GM19239 (cell line): ENCODE measurements at places on chromosomes 1 and 21.

GRCh38 chr1:65404941-65405340 lies 15.5 kb upstream of the LEPR start:
- no peak for DNase-seq

DNA sequence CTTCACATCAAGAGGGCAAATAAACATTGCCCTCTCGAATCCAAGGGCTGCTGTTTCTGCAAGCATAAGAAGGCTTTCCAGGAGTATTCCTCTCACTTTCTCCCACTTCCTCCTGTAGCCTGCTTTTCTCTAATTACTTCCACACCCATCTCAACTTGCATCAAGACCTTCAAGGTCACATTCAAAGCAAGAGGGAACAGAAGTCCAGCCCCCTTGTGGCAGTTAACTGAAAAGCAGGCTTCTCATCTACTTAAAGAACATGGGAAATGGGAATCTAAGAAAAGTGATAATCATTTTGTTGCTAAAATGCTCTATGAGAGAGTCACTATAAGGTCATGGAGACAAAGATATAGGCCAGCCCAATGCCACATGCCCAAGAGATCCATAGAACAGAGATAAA lies 874.4 kb downstream of the KCNT2 start:
- DNase-seq, result no peak

GRCh38 chr21:45290948-45291612 lies 3.4 kb upstream of the POFUT2 start:
- no peak for DNase-seq

DNA sequence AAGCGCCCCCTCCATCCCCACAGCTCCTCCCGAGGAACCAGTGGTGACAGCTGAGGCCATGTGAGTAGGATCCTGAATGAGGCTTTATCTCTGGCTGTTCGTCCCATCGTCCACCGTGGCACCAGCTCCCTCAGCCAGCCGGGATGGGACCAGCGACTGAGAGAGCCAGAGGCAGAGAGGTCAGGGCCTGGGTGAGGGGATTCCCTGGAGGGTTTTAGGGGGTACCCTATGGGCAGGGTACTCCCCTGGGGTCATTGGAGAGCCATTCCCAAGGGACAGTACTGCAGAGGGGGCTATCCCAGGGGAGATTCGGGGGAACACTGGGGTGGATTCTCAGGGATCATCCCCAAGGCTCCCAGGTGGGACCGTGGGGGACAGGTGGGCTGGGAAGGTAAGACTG lies 2.4 kb downstream of the TMEM125 start:
- no peak for DNase-seq

DNA sequence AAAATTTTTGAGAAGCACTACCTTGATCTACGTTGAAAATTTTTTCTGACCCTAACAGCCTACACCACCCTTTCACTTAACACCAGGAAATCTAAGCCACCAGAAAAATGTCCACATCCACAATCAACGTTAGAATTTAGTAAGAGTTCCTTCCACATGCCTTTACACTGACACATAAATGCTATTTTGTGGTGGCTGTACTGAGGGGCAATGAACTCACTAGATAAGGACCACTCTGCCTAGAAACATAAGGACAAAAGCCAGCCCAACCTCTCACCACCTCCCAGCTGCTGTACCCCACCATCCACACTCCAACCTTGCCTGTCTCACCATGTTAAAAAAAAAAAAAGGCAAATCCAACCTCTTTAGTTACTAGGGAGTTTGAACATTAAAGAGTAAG lies 29.8 kb downstream of the PARP1 start:
- no peak for DNase-seq
